ENCODE measurements at places on chromosomes 6 and 20.

- peak; percentile 30 for DNase-seq
These were observed 7.6 kb downstream of the TREM1 start for GRCh38 chr6:41278699-41279405.

DNA sequence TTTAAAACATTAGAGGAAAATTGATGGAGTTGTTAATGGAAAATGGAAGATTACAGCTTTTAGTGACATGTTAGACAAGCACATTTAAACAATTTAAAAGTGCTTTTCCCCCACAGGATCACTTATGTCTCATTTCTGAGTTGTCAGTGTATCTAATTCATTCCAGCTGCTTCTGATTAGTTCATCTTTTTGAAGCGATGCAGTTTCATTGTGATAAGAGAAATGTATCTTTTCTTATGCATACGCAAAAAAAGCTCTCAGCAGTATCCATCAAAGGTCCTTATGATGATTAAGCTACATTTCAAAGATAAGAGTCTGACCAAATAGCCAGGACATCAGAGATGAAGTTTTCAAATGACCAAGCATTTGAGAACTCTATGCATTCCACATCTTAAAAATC is 572.6 kb upstream of the SYNCRIP start:
- DNase-seq: no peak

DNA sequence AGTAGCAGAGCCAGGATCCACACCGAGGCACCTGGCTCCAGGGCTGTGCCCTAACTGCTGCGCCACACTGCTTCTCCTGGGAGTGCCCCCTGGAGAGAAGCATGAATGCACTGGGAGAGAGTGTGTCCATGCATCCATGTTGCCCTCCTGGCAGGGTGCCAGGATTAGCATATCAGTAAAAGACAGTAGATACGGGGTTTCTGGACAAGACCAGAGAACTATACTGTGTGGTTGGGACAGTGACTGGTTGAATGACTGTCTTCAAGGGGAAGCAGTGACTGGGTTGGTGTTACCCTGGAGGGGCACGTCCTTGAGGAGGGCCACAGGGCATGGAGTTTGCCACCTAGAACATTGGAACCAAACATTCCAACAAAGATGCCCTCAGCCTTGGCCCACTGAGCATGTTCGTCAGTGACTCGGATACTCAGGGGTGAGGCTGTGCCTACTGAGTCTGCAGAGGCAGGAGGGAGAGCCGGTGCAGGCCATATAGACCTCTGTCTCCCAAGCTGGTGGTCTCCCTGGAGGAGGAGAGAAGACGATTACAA is 288.8 kb downstream of the CDC5L start:
- DNase-seq: no peak

- no peak for DNase-seq
These were observed 163.8 kb downstream of the TMEM200A start for GRCh38 chr6:130529569-130530149.

DNA sequence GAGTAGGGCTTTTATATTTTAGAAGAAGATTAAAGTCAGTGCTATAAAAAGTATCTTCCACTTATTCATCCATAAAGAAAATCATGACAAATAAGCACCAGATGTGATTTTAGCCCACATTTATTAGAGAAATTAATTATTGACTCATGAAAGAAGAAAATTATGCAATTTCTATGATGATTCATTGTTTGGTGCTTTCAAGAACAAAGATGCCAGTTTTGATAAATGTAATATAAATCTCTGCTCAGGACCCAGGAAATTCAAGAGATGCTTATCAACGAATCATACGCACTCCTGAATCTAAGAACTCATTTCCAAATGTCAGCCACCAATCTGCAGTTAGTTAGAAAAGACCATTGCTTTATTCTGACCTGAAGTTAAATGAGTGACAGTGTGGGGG is 211.4 kb downstream of the ARHGAP18 start:
- no peak for DNase-seq

- no peak for DNase-seq
These were observed 96.9 kb upstream of the FOXO3 start for GRCh38 chr6:108463784-108464183.

DNA sequence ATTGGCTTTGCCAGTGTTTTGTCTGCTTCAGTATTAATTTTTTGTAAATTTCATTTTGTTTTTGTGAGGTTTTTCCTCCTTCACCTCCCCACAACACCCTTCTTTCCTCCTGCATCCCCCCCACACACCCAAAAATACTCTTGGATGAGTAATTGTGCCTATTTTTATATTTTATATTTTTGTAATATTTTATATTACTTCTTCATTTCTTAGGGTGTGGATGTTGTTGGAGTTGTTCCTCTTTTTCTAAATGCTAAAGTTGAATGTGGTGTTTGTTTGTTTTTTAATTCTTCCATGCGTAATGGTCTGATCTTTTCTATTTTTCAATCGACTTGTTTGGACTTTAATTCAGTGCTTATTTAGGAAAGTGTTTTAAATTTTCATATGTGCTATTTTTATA is 420.5 kb upstream of the SOX4 start:
- no peak for DNase-seq

Data from NCI-H187 treated with DMSO at 0.1 percent for 48 hours (cell line).